H54 (cell line): ENCODE measurements at places on chromosomes 2 and 18.
A peak's percentile ranks its signal among the peaks of the same experiment; 100 is the strongest.

- no peak for DNase-seq
These were observed 213.4 kb downstream of the CYP26B1 start for GRCh38 chr2:71934320-71934593.

GRCh38 chr2:177783835-177784744, 288.5 kb downstream of the PDE11A start:
- DNase-seq = no peak

GRCh38 chr2:88669482-88670214, 21.8 kb upstream of the RPIA start:
- DNase-seq = no peak

GRCh38 chr2:148721520-148721931, 77.0 kb downstream of the EPC2 start:
- no peak for DNase-seq

- peak; percentile 34 for DNase-seq
These were observed 8.4 kb downstream of the POMC start for GRCh38 chr2:25159949-25160348.

DNA sequence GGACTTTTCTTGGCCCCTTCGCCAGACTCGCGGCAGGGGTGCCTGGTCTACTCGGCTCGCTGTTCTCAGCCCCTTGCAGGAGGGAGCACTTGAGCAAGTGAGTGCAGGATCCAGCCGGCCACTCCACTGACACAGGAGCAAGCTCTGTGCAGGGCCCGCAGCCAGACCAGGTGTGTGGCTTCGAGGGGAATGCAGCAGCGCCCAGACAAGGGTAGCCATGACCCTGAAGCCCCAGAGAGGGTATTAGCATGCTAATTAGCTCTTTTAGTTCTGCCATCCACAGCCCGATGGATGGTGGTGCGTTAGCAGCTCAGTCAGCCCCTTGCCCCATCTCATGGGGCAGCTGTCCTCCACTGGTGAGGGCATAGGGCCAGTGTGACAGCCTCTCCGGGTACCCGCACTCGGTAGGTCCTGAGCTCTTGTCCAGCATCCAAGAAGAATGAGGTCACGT, 103.2 kb upstream of the HS6ST1 start:
- DNase-seq = no peak

GRCh38 chr2:10432311-10433181, 15.6 kb downstream of the ODC1 start:
- peak; percentile 59 for DNase-seq
